HCEC 1CT (cell line): ENCODE measurements at places on chromosomes 7 and 10.

DNA sequence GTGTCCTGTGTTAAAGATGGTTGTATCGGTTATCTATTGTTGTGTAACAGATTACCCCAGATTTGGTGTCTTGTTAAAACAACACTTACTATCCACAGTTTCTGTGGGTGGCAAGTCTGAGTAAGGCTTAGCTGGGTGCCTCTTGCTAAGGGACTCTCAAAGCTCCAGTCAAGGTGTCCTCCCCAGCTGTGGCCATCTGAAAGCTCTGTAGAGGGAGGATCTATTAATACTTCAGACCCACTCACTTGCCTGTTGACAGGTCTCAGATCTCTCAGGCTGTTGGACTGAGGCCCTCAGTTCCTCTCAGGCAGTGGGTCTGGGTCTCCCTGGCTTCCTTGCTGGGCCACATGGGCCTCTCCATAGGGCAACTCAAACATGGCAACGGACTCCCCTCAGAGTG is 19.6 kb downstream of the ARID5B start:
- DNase-seq = no peak

DNA sequence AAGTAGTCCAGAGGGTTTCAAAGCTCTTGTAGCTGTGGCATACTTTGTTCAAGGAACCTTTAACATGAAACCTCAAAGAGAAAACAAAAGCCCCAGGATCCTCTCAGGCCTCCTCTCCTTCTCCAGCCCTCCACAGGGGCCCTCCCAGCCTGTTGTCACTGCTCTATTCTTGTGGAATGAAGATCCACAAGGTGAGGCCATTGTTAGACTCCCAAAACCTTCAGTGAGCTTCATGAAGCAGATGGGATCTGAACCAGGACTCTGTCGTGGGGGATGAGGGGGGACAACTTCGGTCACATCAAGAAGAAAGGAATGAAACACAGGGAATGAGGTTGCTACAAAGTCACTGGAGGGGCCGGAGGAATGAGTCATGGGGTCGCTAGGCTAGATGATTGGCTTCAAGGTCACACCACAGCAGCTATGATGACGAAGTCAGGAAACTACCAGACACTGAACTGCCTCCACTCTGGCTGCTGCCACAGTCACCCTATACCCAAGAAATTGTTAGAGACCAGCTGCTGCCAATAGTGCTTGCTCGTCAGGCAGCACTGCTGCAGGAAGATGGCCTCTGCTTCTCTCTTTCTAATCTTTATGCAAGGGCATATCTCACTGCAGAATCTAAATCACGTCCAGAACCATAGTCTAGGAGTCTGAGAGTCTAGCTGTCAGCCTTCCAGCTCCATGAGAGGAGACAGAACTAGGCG is 208.8 kb downstream of the HIBADH start:
- peak; percentile 90 for DNase-seq

DNA sequence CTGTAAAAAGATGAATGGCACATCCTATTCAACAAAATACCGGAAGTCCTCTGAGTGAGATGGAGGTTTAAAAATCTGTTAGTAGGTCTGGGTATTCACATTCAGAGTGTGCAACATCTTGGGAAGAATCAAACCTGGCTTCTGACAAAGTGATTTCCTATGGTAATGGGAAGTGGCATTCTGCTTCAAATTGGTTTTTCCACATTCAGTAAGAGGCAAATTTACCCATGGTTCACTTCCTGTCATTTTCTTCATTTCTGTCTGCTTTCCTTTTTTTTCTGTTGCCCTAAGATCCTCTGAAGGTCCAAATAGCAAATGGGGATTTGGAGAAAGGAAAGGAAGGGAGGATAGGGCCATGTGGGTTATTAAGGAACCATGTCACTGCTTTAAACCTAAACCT is 218.3 kb downstream of the DOCK4 start:
- DNase-seq = no peak

- no peak for DNase-seq
These were observed 14.9 kb downstream of the CREB3L2 start for GRCh38 chr7:137987018-137987349.

DNA sequence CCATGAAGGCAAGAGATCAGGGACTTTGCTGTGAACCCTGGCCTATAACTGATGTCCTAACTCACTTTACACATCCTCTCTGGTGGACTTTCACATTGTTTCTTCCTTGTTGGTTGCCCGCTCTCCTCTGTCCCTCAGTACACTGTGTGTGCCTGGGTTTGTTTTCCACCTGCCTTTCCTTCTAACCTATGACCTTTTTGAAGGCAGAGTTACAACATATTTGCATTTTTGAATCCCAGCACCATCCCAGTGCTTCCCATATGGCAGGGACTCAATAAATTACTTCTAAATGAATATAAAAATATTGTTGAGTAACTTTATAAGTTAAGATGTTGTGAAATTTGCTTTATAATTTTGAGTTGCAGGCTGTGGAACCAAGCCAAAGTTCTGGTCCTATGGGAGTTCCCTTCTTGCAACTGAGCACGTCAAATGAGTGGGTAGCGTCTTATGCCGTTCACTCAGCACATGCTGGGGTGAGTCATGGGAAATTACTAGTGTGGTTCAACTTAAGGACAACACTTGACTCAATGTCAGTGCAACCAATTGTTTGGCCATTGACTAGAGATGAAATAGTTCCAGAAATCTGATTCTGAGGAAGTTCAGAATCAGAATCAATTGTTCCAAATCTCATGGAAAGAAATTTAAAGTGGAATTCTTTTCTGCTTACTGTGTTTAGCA is 250.9 kb downstream of the TWIST1 start:
- DNase-seq = peak; percentile 99

- peak; percentile 15 for DNase-seq
These were observed 78.3 kb downstream of the ST8SIA6 start for GRCh38 chr10:17375936-17376584.

GRCh38 chr10:117936141-117936540 is 110.6 kb downstream of the RAB11FIP2 start:
- peak; percentile 39 for DNase-seq

- no peak for DNase-seq
These were observed 163.5 kb upstream of the TMEM72 start for GRCh38 chr10:44747593-44748172.

- no peak for DNase-seq
These were observed 357.1 kb upstream of the AOAH start for GRCh38 chr7:37081436-37081835.

DNA sequence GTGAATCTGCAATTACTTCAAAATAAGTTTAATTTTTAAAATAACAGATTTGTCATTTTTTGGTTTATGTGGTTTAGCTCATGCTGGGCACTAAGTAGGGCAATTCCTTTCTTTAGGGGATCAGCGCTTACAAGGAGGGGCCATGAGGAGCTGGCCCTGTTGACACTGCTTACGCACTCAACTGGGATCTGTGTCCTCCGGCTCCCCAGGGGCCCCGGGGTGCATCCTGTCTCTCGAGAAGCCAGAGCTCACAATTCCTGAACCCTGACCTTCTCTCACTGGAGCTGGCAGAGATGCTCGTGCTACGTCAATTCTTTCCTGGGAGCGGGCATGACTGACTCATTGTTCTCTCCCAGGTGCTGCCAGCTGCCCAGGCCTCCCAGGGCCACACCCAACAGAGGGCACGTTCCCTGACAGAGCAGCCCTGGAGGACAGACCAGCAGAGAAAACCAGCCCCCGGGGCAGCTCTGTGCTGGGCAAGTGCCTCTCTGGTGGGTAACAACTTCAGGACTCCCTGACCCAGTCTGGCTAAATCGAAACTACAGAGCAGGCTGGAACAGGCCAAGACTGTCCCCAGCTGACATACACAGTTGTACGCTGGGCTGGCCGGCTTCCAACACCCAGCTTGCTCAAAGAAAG is 36.8 kb downstream of the CTBP2 start:
- peak; percentile 89 for DNase-seq

DNA sequence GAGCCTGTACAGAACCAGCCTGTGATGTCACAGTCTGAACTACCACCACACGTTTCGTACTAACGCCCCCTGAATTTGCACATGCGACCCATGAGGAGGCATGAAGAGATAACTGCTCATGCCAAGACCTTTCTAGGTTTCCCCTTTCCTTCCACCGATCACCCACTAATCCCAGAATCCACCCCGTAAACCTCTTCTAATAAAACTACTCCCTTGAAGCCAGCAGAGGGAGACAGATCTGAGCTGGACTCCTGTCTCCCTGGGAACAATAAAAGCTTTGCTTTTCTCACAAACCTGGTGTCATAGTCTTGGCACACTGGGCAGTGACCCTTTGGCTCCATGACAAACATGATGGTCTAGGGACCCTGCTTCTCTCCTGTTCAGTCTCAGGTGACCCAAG is 144.5 kb downstream of the FRMD4A start:
- no peak for DNase-seq

DNA sequence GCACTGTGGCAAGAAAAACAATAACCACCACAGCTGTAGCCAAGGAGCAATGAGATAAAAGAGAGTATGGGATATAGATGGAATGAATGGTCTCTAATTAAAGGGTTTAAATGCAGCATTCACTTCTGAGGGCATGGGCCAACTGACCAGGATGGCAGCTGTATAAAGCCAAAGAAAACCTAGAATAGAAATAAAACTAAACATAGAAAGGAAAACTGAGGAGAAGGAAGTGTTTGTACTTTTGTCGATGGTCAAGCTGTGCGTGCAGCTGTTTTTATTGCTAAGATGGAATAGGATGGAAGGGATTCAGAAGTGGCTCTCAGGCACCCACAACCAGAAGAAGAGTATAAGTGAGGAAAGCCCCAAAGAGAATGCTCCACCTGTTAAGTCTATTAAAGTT is 37.9 kb downstream of the ZC3HC1 start:
- no peak for DNase-seq

- DNase-seq = peak; percentile 79
These were observed 225.6 kb downstream of the AHR start for GRCh38 chr7:17523813-17524739.

DNA sequence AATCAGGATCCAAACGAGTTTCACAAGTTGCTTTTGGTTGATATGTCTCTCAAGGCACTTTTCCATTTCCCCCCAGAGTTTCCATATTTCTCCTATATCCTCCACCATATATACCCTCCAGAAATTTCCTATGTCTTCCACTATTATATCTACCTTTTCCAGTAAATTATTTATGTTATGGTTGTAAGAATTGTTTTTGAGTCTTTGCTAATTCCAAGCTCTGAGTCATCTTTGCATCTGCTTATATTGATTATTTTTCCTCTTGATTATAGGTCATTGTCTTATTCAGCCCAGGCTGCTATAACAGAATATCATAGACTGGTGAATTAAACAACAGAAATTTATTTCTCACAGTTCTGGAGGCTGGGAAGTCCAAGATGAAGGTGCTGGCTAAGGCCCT is 12.7 kb downstream of the TACC2 start:
- no peak for DNase-seq

DNA sequence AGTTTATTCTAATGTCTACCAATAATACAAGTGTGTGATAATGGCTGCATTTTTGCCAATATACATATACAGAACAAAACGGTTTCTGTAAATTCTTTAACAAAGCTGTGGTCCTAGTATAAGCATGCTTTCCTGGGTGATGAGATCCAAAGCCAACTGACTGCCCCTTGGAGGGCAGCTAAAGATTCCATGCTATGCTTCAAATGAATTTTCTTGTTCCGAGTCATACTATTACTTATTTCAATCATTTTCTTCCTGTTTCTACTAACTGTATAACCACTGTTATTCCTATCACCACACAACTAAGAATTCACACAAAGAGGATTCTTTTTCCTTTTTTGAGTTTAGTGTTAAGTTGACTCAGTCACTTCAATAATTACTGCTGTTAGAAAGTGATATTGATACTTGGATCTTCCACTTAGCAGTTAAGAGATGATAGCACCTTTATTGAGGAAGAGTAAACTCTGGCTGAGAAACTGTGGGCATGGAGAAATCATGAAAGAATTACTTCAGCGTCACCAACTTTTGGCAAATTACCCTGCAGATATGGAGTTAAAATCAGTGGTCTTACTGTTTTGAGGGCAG is 197.5 kb downstream of the ARL4A start:
- peak; percentile 45 for DNase-seq

GRCh38 chr10:71292624-71293445 is 26.2 kb upstream of the SLC29A3 start:
- no peak for DNase-seq

- no peak for DNase-seq
These were observed 157.9 kb downstream of the ELMO1 start for GRCh38 chr7:37290731-37291130.

GRCh38 chr7:27117887-27118491 is 12.6 kb downstream of the HOXA4 start:
- DNase-seq = peak; percentile 58

DNA sequence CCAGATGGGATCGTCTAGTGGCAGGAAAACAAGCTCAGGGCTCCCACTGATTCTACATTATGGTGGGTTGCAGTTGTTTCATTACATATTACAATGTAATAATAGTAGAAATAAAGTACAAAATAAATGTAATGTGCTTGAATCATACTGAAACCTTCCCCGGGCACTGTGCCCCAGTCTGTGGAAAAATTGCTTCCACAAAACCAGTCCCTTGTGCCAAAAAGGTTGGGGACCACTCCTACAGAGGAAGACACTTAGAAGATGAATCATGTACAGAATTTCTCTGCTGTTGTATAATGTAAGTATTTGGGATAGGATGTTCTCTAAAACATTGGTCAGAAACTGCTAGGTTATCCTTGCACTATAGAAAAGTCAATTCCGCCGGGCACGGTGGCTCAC is 11.3 kb upstream of the PHYH start:
- no peak for DNase-seq

GRCh38 chr7:14226126-14226525 is 236.7 kb upstream of the ETV1 start:
- no peak for DNase-seq

DNA sequence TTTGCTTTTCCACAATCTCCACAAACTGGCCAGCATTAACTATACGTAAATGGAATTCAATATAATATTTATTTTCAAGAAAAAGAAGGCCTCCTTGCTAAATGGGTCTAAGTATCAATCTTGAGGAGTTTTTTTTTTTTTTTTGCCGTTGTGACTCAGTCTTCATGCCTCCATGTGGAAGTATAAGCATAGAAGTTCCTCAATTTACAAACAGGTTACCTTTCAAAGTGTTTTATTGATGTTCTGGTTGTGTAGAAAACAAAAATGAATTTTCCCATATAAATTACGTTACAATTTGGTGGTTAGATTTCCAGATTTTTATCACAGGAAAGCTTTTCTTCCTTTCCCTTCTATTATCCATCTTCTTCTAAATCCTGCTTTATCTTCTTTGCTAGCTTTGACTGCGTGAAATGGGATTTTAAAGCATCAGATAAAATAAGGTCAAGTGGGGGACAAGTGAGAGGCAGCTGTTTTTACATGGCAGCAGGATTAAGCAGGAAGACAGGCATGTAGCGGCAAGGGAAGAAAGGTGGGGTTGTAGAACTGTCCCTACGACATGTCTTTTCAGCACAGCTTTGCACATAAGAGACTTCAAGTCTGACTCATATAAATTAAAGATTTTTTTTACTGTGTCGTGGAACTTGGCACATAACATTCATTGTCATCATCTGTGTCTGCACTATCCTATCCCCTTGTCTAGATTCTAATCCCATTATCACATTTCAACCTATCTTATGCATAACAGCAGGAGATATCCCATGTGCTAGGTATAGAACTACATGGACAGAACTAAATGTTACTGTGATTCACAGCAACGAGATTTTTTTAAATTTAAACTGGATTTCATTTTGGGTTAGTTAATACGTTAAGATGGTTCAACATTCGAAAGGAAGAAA is 135.3 kb upstream of the FAM3C start:
- no peak for DNase-seq
